NCI-H187 (cell line): ENCODE measurements at places on chromosomes 5 and 9.

- DNase-seq = no peak
Measured at GRCh38 chr5:6868575-6869215, 155.5 kb downstream of the TENT4A start.

DNA sequence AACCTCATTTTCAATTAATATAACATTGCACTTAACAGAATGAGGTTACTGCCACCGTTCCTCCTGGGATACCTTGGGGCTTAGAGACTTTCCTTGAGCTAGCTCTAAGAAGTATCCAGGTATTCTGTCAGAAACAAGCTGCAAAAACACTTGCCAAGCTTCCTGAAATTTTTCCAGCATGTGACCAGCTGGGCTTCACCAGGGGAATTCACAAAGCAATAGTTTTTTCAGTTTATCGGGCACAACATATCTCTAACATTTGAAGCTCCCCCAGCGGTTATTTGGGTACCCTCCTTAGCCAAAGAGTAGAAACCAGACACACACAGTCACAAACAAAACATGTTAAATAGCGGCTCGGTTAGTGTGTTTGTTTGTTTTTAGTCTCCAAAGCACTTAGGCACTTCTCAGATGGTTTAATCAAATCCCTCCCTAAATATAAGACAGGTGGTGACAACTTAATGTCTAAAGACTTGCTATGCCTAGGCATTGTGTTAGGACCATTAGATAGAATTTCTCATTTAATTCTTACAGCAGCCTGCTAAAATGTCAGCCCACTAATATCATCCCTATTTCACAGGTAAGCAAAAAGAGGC lies 278.2 kb downstream of the GLIS3 start:
- DNase-seq = no peak

GRCh38 chr5:132510076-132510475 lies 19.5 kb upstream of the IRF1 start:
- DNase-seq = no peak

DNA sequence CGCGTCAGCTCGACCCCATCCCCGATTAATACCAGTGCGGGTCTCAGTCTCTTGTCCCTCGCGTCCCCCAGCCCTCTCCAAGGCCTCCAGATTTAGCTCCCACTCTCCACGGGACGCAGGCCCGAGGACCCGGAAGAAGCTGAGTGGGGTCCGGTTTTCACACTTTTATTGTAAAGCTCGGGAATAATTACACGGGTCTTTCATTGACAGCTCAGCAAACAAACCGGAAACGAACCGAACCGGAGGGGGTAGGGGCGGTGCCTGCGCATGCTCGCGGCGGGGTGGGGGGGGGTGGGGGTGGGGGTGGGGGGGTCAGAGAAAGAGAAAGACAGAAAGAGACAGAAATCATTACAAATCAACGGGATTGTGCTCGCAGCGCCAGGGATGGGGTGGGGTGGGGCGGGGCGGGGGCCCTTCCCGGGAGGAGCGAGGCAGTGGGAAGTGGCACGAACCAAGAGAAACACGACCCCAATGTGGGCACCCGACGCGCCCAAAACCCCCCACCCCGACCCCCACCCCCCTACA lies 27.9 kb downstream of the PCDH1 start:
- DNase-seq = no peak

- no peak for DNase-seq
Measured at GRCh38 chr9:135060461-135061116, 26.9 kb upstream of the OLFM1 start.

DNA sequence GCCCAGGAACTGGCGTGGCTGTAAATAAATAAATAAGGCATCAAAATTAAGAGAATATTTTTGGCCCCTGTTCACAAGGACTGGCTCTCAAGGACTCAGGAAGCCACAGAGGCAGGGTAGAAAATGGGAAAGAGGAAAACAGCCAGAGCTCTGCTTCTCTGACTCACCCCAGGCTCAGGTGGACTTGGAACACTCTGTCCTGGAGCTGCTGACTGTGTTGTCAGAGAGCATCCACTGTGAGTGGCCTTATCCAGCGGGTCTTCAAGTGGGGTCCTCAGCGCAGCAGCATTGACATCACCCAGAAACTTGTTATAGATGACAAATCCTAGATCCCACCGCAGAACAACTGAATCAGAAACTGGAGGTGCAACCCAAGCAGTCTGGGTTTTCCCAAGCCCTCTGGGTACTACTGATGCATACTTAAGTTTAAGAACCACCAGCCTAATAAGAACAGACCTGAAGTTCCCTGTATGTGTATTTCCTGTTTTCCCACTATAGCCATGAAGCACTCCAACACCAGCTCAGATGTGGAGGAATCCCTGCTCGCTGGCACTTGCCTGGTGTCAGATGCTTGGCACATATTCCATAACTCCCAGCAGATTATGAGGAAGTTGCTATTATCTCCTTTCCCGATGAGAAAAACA lies 20.5 kb downstream of the ADRA1B start:
- no peak for DNase-seq

GRCh38 chr5:40224421-40224820 lies 455.3 kb upstream of the PTGER4 start:
- DNase-seq = no peak

- DNase-seq = no peak
Measured at GRCh38 chr9:96219026-96219899, 82.7 kb downstream of the HSD17B3 start.

DNA sequence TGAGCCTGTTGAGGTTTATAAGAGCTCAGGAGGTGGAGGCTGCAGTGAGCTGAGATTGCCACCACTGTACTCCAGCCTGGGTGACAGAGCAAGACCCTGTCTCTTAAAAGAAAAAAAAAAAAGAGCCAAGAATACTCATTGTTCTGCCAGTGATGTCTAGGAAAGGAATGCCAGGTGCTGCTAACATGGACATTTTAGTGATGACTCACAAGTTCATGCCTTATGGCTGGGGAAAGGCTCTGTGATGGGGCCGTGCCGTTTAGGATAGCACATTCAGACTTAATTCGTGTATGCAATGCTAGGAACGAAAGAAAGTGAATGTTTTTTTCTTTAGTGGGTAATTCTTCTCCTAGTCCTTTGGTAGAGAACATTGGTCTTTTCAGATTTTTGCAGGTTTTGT lies 134.2 kb downstream of the ARHGAP26 start:
- DNase-seq = no peak

DNA sequence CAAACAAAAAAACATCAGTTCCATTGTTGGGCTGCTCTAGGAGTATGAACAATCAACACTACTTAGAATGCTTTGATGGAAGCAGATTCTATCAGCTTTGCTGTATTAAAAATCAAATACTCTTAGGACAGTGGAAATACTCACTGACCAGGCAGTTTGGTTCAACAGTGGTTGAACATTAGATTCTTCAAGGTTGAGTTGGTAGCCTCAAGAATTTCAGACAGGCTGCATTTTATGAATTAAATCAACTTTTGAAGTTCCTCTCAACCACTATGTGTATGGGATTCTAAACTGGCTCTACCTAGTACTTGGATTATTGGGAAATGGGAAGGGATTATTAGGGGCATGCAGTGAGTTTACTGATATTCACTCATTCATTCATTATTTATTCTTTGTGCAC lies 35.0 kb downstream of the ACTBL2 start:
- DNase-seq = no peak

- no peak for DNase-seq
Measured at GRCh38 chr5:55973296-55973695, 21.5 kb downstream of the IL6ST start.

- DNase-seq = no peak
Measured at GRCh38 chr9:11874414-11874813, 818.8 kb upstream of the TYRP1 start.

DNA sequence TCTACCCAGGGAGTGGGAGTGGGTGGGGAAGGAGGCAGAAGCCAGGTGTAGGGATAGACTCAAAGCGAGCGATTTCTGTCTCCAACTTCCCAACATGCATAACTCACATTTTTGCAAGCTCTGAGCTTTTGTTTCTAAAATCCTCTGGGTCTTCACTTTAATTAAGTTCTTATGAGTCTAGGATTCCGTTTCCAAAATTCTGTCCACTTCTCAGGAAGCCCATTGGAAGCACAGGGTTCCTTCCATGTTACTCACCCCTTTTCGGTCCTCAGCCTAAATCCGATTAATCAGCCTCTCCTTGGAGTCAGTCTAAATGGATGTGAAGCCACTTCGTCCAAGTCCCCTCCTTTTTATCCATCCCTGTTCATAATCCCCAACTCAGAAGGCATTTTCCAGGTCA lies 1.4 kb downstream of the GPX3 start:
- no peak for DNase-seq

- DNase-seq = peak; percentile 91
Measured at GRCh38 chr5:591746-592145, 20.4 kb upstream of the CEP72 start.

DNA sequence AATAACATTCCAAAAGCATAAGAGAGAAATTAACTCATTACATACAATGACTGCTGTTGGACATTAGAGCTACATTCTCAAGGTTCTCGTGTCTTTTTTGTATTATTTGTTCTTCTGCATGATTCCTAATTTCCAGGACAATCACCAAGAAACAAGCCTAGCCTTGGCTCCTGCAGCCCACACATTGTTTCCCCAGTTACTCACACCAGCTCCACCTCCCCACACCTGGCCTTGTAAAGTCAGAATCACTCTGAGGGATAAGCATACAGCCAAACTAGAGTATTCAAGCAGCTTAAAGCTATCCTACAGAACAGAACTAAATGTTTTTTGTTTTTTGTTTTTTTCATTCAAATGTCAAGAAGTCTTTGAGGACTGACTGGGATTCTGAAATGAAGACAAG lies 189.2 kb downstream of the HINT1 start:
- DNase-seq = no peak

DNA sequence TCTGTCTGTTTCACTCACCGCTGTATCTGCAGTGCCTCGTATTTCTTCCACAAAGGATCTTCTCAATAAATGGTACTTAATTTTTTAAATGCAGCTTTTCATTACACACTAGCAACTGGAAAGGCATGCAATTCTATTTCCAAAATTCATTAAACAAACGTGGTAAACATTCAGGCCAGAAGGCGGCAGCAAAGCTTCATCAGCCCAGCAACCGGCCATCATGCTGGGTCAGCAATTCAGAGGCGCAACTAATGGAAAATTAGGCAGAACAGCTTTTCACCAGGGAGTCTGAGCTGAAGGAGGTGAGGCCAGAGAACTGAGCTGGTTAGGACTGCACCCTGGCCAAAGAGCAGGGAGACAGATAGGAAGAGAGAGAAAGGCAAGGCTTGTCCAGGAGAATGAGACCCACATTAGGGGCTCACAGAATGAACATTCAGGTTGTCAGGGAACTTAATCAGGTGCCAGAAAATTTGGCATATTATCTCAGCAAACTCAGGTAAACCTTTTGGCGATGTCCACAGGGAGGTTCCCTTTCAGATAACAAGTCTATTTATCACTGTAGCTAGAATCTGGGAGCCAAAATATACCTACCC lies 17.7 kb upstream of the RNF180 start:
- DNase-seq = no peak

DNA sequence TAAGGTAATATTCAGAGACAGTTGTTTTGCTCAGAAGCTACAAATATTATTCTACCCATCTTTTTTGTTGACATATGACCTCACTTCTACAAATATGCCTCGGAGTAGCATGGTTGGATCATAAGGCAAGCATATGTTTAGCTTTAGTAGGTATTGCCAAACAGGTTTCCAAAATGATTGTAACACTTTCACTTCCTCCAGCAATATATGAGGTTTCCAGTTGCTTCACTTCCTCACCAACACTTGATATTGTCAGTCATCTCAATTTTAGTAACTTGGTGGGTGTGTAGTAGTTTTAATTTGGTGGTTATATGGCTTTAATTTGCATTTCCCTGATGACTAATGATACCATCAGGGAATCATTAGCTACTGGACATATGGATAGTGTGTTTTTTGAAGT lies 46.7 kb downstream of the TNFSF8 start:
- no peak for DNase-seq

DNA sequence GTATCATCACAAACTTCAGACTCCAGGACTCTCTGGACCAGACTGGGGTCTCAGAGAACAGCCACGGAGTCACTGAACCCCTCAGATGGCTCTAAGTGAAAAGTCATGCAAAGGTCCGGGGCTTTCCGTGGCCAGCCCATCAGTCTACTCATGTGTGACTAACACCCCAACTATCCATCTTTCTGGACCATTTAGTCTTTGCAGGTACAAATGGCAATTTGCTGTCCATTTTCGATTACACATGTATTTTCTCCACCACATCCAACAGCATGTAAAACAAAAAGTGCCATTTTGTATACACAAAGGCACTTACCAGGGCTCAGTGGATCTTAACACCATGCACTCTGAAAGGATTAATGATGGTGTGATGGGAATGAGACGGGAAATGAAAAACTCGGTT lies 387.7 kb downstream of the BNC2 start:
- no peak for DNase-seq

DNA sequence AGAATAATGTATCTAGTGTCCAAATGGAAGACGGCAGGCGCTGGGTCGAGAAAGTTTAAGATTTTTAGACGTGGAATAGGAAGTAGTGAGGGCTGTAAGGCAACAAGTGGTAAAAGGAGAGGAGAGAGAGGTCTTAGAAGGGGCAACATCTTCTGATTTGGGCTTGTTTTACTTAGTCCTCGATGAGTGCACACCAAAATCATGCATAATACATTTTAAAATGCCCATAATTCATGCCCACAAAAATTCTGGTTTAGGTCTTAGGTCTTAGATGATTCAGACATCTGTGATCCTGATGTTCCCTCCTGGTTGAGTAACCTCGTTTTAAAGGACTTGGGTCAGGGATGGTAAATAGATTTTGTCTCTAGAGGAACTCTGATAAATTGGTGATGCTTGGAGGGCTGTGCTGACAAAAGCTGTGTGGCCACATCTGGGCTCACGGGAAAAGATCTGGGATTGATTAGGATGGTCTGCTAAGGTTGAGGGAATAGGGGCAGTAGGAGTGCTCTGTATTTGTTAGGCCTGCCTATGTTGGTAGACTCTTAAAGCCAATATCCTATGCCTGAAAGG lies 476.3 kb downstream of the CCDC171 start:
- DNase-seq = no peak
